ENCODE measurements at places on chromosomes 13 and 19.

DNA sequence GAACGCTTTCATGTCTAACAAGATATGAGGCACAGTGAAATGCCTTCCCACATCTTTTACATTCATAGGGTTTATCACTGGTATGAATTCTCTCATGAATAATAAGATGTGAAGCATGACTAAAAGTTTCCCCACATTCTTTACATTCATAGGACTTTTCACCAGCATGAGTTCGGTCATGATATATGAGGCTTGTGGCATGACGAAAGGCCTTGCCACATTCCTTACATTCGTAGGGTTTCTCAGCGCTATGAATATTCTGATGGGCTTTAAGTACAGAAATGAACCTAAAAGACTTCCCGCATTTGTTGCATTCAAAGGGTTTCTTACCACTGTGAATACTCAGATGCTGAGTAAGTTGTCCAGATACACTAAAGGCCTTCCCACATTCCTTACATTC lies 21.3 kb downstream of the ZNF607 start:
- DNase-seq, result no peak

GRCh38 chr19:33654840-33655508 lies 33.2 kb downstream of the CHST8 start:
- no peak for DNase-seq

- no peak for DNase-seq
Observed at GRCh38 chr19:33488826-33489225, 32.8 kb downstream of the PEPD start.

- no peak for DNase-seq
Observed at GRCh38 chr19:35090506-35091214, 25.0 kb upstream of the FXYD3 start.

- DNase-seq, result no peak
Observed at GRCh38 chr13:110942248-110942981, 27.5 kb upstream of the ANKRD10 start.

DNA sequence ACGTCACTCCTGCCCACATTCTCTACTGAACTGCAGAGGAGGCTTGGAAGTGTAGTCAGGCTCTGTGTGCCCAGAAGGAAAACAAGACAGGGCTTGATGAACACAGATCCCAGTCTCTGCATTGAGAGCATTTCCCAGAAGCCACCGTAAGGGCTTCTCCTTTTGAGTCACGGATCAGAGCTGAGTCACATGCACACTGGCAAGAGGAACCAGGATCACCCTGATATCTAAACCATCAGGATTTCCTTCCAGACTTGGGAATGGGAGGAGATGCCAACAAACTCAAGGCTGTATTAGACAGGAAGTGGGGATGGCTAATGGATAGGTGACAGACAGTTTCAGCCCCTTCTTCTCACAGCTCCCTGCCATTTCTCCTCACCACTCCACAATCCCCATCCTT lies 17.7 kb upstream of the FBXO17 start:
- DNase-seq, result no peak

GRCh38 chr13:30464496-30465342 lies 1.0 kb downstream of the HMGB1 start:
- DNase-seq, result peak; percentile 66

- DNase-seq, result no peak
Observed at GRCh38 chr13:75875450-75875849, 239.3 kb downstream of the LMO7 start.

DNA sequence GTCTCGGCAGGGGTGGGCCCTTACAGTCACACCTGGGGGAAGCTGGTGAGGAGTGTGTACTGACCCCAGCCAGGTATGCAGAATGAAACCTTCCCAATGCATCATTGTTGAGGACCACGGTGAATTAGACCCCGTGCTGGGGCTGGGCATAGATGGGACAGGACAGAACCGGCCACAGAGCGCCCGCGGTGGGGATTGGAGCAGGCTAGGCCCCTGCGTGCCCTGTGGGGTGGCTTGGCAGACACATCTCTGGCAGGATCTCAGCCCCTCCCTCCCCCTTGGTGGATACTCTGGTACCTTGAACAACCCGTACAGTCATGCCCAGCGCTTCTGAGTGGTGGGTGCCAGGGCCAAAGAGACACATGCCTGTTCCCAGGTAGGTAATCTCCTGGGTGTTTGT lies 200.6 kb downstream of the TEX29 start:
- no peak for DNase-seq

- no peak for DNase-seq
Observed at GRCh38 chr13:113488283-113488682, 2.2 kb downstream of the DCUN1D2 start.

DNA sequence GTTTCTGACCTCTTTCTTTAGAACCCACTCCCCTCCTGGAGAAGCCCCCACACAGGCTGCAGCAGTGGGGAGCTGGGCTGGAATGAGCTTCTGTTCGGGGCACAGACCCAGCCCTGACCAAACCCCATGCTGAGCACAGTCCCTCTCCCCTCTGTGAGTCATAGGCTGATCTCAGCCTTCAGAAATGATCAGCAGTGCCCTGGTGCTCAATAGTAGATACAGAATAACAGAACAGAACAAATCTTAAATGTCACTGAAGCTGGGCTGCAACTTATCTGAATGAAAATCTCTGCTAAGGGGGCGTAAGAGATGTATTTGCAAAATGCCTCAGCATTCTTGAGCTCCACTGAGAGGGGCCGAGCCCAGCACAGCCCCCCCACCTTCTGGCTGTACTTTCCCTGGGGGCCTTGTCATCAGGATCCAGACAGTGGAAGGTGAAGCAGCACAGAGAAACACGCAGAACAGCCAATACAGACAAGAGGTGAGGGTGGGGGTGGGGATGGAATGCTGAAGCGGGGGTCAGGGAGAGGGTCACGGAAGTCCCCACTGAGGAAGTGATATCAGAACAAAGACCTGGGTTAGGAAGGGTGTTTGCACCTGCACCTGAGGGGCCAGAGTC lies 9.9 kb downstream of the ZNF665 start:
- no peak for DNase-seq

DNA sequence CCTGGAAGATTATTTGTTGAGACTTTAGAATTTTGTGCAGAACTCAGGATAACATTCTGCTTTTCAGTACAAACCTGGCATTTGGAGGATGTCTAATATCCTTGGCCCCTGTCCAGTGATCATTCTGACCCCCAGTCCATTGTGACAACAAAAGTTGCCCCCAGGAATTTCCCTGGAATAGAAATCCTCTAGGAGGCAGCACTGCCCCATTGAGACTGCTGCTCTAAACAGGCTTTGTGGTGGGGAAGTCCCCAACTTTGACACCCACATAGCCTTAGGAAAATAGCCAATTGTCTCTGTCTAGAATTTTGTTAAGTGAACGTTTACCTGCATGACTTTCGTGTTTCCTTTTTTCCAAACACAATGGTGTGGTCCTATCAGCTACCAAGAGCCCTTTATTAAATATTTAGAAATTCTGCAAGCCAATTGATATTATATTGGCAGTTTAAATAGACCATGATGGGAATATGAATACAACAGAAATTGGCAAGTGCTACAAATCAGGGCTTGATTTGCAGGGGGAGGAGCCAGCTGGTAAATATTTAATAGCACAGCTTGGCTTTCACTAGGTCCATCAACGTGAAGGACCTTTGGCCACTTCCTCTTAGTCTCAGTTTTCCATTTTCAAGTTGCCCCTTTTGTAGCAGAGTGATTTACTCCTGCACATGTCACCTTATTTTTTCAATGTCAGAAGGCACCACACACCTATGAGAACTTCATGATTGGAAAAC lies 451.7 kb downstream of the EFNB2 start:
- DNase-seq, result no peak

DNA sequence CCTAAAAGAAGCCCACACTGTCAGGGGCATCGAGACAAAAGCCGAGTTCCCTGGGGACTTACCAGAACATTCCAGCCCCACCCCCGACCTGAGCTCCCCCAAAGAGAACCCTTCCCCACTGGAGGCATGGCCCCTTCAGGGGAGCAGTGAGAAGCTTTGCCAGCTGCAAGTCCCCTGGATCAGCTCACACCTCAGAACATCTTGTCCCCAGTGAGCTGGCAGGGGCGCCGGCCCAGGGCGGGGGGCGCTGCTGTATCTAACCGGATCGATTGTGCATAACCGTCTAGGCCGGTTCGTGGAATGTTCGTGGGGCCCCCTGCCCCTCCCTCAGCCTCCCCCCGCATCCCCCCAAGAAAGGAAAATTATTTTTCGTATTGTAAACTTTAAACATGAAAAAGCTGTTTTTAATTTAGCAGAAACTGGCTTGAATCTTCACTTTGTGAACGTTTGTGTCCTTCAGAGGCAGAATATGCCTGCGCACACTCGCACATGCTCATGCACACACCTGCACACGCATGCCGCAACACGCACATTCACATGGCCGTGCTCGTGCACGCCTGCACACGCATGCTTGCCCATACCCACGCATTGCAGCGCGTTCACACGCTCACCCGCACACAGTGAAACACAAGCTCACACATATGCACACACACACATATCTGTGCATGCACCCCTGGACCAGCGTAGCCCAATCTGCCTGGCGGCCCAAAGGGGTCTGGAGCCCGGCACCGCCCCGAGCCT lies 12.0 kb upstream of the CRTC1 start:
- no peak for DNase-seq

DNA sequence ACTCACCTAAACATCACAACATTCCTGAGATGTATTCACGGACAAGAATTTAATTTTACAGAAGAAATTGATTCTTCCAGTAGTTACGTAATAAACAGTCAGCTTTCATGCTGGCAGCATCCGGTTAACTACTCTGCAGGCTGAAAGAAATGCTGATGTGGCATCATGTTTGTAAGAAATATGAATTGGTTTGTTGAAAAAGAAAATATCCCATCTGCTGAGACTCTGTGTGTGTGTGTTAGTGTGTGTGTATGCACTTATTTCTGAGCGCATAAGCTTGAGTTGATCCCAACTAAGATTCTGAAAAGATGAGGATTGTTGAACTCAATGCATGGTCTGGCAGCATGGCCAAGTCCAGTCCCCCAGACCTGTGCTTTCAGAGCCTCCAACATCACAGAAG lies 74.3 kb upstream of the FAM216B start:
- no peak for DNase-seq
